ENCODE measurements at places on chromosomes 7 and 10.

DNA sequence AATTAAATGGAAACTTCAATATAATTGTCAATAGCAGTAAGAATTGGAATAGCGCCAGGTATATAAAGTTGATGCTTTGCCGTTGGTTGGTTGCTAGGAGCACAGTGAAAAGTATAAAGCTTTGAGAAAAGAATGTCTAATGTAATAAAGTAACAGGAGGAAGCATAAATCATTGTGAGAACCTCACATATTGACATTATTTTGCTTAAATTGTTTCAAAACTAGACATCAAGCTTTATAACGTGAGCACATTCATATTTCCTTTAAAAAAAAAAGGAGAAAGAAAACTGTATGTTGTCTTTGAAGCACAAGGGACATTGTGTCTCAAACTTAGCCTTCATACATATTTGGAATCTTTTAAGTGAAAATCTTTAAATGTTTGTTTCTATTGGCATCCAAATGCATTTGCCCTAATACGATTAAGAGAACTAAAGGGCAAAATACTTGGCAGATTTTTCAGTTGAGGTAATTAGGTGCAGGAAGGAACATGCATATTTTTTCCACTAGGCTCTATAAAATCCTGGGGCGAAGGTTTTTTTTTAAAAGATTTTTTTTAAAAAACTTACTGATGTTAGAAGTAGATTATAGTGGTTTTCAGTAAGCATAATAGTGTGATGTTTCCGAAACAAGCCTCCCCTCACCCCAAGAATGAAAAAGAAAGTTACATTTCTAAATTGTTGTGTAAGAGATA lies 92.4 kb downstream of the ARID5B start:
- DNase-seq: no peak

DNA sequence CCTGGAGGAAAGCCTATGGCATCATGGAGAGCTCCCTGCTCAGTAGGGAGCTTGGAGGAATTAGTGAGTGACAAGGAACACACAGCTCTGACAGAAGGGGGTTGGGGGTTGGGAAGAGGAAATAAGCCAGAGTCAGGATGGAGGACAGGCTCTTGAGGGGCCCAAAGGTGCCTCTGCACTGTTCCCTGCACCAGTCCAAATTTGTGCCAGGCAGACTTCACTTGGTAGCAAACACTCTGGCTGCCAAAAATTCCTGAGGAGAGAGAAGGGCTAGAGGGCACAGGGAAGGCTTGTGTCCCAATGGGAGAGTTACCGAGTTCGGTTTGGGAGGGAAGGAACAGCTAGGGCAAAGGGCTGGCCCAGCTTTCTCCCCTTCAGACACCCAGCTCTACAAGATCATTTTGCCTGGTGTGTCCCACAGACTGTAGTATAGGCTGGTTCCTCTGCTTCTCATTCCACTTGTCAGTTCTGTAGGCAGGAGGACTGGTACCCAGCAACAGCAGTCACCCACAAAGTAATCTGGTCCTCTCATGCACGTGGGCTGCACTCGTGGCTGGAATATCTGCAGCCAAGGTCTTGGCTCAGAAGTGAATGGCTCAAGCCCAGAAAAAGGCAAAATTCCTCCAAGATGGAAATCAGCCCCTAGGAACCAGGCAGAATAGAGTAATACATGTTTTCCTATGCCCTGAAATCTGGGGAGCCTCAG lies 8.0 kb upstream of the KCNIP2 start:
- no peak for DNase-seq

GRCh38 chr10:69326692-69327091 lies 48.4 kb downstream of the HK1 start:
- no peak for DNase-seq

DNA sequence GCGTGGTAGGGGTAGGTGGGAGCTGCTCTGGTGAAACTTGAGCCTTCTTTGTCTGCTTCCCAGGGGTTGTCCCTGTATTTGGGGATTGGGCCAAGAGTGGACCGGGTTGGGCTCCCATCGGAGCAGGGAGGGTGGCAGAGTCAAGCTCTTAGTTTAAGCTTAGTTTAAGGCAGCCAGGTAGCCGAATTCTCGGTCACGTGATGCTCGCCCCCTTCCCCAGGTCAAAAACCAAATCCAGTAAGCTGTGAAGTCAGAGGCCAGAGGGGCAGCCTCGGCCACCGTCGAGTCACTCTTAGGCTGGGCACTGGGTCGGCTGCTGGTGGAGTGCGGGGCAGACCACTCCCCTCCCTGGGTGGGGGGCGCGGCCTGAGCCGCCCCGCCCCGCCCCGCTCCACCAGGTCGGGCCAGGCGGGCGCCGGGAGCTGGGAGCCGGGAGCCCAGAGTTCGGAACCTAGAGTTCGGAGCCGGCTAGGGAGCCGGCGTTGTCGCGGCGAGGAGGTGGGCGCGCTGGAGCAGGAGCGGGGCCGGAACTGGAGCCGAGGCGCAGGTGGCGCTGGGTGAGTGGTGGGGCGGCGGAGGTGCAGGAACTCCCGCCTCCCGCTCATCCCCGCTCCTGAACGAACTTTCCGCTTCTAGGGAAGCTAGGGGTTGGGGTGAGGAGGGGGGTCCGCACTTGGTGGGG lies 2.8 kb upstream of the LZTS2 start:
- no peak for DNase-seq

DNA sequence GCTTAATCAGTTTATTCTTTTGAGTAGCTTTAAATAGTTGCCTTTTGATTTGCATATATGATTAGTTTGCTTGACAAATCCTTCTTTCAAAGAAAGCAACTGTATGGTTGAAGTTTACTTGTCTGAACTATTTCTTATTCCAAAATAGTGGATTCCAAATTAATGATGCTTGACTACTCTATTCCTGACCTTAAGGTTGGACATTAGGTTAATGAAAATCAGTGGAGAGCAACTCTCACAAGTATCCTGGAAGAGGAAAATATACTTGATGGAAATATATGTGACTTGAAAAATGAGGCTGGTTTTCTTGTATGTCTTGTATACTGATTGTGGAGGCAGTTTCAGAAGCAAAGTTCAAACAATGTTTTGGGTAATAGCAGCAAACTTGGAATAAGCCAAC lies 369.2 kb upstream of the PODXL start:
- no peak for DNase-seq

DNA sequence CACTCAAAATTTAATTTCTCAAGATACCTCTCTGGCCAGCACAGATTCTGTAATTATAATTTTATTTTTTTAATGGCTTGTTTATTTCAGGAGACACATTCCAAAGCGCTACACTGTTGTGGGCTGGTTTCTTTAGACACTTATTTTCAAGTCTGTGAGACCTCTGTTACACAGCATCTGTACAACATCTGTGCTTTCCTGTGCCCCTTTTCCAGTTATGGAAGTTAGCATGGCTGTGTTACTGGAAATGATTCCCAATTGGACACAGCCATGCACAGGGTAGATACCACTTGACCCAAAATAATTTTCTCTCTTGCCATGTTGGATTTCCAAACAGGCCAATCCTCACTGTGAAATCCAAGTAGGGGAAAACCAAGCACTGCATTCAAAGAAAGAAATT lies 172.3 kb upstream of the ADCY1 start:
- DNase-seq: no peak

- DNase-seq: no peak
Measured at GRCh38 chr7:84389242-84389641, 194.7 kb upstream of the SEMA3A start.

DNA sequence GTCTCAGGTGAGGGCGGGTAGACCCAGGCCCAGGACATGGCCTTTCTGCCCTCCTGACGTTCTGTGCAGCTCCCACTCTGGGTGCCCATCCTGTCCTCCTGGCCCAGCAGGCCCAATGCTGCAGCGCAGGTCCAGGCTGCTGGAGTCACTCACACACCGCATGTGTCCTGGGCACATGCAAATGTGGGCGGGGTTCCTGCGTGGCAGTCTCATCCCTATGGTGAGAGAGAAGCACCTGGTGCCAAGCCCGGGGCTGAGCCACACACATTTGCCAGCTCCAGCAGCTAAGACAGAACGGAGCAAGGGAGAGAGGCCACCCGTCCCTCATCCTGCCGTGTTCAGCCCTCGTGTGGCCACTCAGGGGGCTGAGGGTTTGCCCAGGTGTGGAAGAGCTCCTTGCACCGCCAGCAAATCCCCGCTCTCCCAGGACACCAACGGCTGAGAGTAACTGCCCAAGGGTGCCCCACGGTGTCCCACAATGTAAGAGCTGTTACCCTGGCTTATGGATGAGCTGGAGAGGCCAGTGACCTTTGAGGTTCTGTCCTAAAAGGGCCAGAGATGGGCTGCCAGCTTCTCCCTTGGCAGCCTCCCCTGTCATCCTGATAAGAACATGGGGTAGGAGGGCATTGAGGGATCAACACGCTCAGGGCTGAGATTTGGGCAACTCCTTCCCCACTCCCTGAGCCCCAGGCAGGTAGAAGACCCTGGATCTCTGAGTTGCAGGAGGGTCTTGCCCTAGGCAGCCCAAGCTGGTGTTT lies 4.4 kb downstream of the FUOM start:
- no peak for DNase-seq

DNA sequence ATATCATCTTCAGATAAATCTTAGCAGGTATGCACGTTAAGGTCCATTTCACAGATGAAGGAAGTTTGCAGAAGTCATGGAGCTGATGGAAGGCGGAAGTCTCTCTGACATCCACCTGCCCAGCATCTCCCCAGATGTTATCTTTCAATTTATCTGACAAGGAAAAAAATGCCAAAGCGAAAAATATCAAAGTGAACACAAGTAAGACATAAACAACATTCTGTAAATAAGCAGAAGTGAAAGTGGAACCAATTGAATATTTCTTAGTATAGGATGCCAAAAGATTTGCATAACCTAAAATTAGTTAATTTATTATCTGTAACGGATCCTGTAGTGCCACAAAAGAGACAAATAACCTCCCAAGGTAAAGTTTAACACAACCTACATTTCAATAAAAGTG lies 73.6 kb upstream of the NEBL start:
- no peak for DNase-seq

DNA sequence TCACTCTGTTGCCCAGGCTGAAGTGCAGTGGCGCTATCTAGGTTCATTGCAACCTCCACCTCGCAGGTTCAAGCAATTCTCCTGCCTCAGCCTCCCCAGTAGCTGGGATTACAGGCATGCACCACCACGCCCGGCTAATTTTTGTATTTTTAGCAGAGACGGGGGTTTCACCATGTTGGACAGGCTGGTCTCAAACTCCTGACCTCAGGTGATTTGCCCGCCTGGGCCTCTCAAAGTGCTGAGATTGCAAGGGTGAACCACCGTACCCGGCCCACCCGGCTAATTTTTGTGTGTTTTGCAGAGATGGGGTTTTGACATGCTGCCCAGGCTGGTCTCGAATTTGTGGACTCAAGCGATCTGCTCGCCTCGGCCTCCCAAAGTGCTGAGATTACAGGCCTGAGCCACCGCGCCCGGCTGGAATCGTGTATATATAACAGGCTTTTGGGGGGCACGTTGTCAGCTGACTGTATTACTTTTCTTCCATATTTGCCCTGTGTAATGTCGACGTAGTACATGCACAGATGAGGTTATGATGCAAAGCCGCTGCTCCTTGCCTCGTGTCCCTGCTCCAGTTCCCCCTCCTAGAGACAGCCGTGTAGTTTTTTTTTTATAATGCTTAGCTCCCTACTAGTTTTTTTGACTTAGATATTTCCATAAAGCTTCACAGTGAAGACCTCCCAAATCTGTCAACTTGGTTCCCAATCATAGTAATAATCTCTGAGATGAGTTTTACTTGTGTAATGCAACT lies 883 bp upstream of the TRA2A start:
- DNase-seq: no peak

GRCh38 chr7:26186364-26187311 lies 13.9 kb downstream of the HNRNPA2B1 start:
- DNase-seq: no peak

DNA sequence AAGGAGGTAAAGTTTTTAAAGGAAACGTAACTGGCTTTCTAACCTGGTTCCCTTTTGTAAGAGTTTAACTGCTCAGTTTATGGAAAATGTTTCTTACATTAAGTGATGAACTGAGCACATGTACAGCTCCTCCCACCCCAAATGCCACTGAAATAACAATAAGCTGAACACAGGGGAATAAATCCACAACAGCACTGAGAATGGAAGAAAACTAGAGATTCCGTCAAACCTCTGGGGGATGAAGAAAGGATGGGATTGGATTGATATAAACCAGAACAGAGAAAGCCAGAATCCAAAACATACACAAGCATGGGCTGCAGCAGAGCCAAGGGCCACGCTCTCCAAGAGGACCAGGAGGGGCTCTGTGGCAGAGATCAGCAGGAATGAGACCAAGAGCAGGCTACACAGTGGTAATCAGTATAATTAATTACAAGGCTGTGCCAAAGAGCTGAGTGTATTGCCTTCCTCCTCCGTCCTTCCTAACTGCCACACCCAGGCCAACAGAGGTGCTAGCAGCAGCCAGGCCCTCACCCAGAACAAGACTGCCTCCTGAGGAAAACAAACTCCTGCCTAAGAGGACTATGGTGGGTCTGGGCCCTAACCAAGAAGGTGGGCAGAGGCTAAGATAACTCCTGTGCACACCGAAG lies 73.9 kb downstream of the KIAA1549 start:
- DNase-seq: no peak

- DNase-seq: no peak
Measured at GRCh38 chr10:62199584-62199983, 69.1 kb downstream of the RTKN2 start.

DNA sequence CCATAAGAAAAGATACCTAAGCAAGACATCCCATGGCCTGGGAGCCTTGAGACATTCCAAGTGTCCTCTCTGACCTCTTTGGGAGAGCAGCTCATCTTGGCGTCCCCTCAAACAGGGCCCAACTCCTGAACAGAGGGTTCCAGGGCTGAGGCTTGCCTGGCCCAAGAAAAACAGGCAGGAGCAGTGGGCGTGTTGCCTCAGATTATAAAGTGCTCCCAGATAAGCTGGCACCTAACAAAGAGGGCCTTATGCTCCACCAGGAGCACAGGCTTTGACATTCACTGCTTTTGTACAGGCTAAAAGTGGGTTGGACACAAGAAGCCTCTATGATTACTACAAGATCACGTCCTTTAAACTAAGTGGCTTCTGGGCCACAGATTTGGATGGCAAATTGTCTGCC lies 193.1 kb downstream of the FGFR2 start:
- no peak for DNase-seq

- DNase-seq: no peak
Measured at GRCh38 chr10:49344840-49345239, 45.9 kb downstream of the C10orf71 start.

DNA sequence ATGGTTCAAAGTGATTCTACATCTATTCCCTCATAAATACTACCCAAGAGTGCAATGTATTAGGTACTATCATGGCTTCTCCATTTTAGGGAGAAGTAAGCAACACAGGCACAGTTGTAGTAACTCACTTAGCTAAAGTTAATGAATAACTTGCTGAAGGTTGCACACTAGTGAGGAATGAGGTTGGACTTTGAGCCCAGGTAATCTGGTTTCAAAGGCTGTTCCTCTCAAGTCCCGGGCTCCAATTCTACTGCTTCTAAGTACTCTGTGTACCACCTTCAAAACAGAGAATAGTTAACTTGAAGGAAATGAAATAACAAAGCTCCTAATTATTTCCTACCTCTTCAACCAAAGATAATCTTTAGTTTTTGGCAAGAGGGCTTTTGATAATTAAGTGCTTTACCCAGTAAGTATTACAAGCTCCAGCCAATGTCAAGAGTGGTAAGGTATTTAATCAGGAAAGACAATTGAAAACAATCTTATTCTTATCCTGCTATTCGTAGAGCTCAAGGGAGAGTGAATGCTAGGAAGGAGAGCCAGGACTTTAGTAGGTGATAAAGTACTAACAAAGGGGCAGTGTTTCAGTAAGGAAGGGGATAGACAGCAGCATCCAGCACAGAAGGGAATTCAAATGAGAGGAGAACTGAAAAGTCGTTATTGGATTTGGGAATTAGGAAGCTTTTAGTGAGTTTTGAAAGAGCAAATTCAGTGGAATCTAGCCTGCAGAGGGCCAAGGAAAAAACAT lies 158.2 kb upstream of the PTPRZ1 start:
- no peak for DNase-seq

Data from putamen (tissue), 1 donor.